Tibial nerve (tissue), 4 donors: ENCODE measurements at places on chromosomes 16 and 17. TPM values are rescaled to one million over a fixed set of nuclear protein-coding genes. Genes with fewer than 3 reads are reported as not detected.
A peak's percentile ranks its signal among the peaks of the same experiment; 100 is the strongest.

DNA sequence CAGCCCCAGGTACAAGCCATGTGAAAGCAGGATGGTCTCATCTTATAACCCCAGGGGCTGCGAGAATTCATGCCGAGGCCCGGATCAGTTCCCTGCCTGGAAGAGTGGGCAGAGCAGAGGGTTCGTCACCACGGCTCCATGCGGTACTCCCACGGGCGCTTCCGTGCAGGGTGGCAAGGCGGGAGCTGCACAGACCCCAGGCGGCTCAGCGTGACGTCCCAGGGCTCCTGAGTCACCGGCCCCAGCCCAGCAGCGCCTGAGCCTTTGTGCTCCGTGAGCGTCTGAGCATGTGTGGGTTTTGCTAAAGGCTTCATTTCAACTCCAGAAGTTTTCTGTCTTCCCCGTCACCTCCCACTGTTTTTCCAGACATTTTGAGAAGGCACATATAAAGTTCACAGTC, 71.2 kb upstream of the CHMP6 start:
- H3K4me1 ChIP-seq: peaks cover 4% of the 10 kb centered on the region
- H3K4me3 ChIP-seq: no peak overlapping the region
- no peaks in the 10 kb centered on the region for H3K36me3 ChIP-seq
- no peak for DNase-seq
- H3K27ac ChIP-seq: peak overlapping the region; percentile 67
- no peaks in the 10 kb centered on the region for H3K27me3 ChIP-seq

DNA sequence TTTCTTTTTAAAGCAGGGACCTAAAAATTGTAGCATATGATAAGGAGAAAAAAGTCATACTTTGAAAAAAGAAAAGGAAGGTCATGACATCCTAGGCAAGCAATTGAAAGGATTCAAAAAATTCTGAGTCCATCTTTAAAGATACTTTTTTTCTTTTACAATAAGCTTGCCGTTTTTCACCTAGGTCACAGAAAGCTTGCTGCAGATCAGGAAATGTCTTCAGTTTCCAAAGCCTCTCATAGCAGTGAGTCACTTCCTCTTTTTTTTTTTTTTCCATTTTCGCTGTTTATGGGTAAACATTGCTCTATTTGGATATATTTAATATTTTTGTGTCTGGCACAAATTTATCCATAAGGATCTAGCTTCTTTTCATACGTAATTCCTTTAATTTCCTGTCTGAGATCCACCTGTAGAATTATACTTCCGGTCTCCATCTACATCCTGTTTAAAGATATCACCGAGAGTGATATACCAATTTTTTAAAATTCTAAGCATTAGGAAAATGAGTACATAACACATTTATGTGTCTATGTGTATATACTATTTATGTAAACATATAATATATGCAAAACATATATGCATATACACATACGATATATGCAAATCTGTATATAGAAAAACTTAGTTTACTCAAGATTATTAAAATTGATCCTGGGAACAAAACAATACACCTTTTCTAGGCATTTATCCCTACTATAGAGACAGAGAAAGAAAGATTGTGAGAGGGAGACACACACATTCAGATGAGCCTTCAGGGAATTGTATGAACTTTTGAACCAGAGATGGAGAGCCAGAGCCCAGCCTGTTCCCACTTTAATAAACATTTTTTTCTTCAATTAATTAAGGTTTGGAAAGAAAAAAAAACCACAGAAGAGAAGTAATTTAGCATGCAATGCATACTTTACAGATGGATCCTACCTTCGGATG, 134.4 kb downstream of the SKAP1 start:
- no peak overlapping the region for H3K4me3 ChIP-seq
- no peak for DNase-seq
- no peak overlapping the region for H3K27ac ChIP-seq
- H3K4me1 ChIP-seq: peaks cover 13% of the 10 kb centered on the region
- H3K27me3 ChIP-seq: peaks cover 32% of the 10 kb centered on the region

GRCh38 chr16:54508351-54508750, 221.8 kb upstream of the IRX3 start:
- no peak overlapping the region for H3K27ac ChIP-seq
- no peak for DNase-seq
- peaks cover 5% of the 10 kb centered on the region for H3K27me3 ChIP-seq
- H3K4me3 ChIP-seq: no peak overlapping the region
- H3K36me3 ChIP-seq: no peaks in the 10 kb centered on the region
- peaks cover 24% of the 10 kb centered on the region for H3K4me1 ChIP-seq

GRCh38 chr17:30117675-30118081, 1.1 kb downstream of the NSRP1 start:
- H3K4me1 ChIP-seq: peaks cover 13% of the 10 kb centered on the region
- no peaks in the 10 kb centered on the region for H3K27me3 ChIP-seq
- DNase-seq: no peak

DNA sequence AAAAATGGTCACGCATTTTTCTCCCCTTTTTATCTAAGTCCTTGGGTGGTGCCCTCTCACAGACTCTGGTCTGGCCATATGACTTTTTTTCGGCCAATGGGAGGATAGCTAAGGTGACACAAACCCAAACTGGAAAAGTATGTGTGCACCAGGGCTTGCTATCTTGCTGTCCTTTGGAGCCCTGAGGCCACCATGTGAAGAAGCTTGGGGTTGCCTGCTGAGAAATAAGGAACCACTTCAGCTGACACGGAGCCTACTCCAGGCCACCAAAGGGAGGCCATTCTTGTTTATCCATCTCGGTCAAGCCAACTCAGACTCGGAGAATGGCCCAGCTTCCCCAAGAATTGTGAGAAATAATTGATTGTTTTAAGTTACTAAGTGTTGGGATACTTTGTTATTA, 111.4 kb upstream of the ZFHX3 start:
- H3K4me3 ChIP-seq: no peak overlapping the region
- no peak for DNase-seq
- H3K36me3 ChIP-seq: no peaks in the 10 kb centered on the region
- H3K27me3 ChIP-seq: no peaks in the 10 kb centered on the region
- no peak overlapping the region for H3K27ac ChIP-seq

- no peaks in the 10 kb centered on the region for H3K4me1 ChIP-seq
- peak; percentile 17 for DNase-seq
- no peaks in the 10 kb centered on the region for H3K27me3 ChIP-seq
- no peak overlapping the region for H3K27ac ChIP-seq
- H3K36me3 ChIP-seq: no peaks in the 10 kb centered on the region
Observed at GRCh38 chr16:12455287-12455798, 348.3 kb downstream of the CPPED1 start.

DNA sequence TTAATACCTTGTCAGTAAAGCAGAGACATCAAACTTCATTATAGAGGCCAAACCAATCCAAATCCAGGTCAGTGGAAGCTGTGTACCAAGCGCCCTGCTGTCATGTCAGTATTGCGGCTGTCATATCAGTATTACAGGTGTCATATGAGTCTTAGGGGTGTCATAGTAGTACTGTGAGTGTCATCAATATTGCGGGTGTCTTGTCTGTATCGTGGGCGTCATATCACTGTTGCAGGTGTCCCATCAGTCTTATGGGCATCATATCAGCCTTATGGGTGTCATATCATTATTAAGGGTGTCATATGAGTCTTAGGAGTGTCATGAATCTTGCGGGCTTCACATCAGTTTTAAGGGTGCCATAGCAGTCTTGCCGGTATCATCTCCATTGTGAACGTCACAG, 6.0 kb upstream of the PRDM7 start:
- no peaks in the 10 kb centered on the region for H3K4me1 ChIP-seq
- H3K27ac ChIP-seq: no peak overlapping the region
- H3K36me3 ChIP-seq: no peaks in the 10 kb centered on the region
- H3K4me3 ChIP-seq: no peak overlapping the region
- no peak for DNase-seq

- DNase-seq: no peak
Observed at GRCh38 chr16:85984231-85984880, 85.4 kb downstream of the IRF8 start.

GRCh38 chr16:82583422-82583821, 43.3 kb upstream of the CDH13 start:
- no peaks in the 10 kb centered on the region for H3K27me3 ChIP-seq
- H3K4me3 ChIP-seq: no peak overlapping the region
- no peaks in the 10 kb centered on the region for H3K36me3 ChIP-seq
- H3K4me1 ChIP-seq: no peaks in the 10 kb centered on the region
- no peak for DNase-seq

DNA sequence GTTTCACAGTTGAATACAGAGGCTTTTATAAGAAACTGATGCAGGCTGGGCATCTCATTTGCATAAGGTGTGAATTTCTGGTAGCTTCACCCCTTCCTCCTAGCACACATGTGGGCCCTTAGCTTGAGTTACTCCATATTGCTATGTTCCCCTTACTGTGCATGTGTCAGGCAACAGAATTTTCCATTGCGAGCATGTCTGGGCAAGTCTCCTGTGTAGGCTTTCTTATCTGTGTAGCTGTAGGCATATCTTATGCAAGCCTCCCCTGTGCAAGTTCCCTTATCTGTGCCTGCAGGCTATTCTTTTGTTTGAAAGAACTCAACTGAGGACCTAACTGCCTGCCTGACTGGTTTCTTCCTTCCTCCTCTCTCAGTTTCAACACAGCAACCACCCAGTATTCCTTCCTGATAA, 597.4 kb upstream of the CDH5 start:
- H3K27ac ChIP-seq: no peak overlapping the region
- H3K36me3 ChIP-seq: no peaks in the 10 kb centered on the region
- DNase-seq: no peak
- no peaks in the 10 kb centered on the region for H3K27me3 ChIP-seq

GRCh38 chr16:79283578-79283977, 317.0 kb downstream of the MAF start:
- no peak for DNase-seq
- H3K36me3 ChIP-seq: no peaks in the 10 kb centered on the region
- H3K4me1 ChIP-seq: peaks cover 14% of the 10 kb centered on the region
- H3K27me3 ChIP-seq: no peaks in the 10 kb centered on the region

- DNase-seq: no peak
- peaks cover 24% of the 10 kb centered on the region for H3K4me1 ChIP-seq
Observed at GRCh38 chr17:8629371-8630226, 926 bp downstream of the MYH10 start.

The MAPK7 gene
- 37.0 TPM for total RNA-seq

DNA sequence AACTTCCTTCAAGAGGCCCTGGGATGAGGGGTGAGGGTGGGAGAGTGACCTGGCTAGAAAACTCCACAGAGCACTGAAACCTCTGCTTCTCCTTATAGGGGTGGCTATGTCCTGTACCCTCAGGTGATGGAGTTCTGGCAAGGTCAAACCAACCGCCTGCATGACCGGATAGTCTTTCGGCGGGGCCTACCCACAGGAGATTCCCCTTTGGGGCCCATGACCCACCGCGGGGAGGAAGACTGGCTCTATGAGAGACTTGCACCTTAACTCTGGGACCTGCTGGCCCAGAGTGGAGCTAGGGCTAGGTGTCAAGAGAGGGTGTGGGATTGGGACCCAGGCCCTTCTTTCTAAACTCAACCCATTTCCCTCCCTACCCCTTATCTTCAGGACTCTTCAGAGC, 5.1 kb downstream of the PNPO start:
- H3K4me3 ChIP-seq: no peak overlapping the region
- H3K27me3 ChIP-seq: no peaks in the 10 kb centered on the region
- H3K4me1 ChIP-seq: peaks cover 16% of the 10 kb centered on the region
- H3K27ac ChIP-seq: no peak overlapping the region

DNA sequence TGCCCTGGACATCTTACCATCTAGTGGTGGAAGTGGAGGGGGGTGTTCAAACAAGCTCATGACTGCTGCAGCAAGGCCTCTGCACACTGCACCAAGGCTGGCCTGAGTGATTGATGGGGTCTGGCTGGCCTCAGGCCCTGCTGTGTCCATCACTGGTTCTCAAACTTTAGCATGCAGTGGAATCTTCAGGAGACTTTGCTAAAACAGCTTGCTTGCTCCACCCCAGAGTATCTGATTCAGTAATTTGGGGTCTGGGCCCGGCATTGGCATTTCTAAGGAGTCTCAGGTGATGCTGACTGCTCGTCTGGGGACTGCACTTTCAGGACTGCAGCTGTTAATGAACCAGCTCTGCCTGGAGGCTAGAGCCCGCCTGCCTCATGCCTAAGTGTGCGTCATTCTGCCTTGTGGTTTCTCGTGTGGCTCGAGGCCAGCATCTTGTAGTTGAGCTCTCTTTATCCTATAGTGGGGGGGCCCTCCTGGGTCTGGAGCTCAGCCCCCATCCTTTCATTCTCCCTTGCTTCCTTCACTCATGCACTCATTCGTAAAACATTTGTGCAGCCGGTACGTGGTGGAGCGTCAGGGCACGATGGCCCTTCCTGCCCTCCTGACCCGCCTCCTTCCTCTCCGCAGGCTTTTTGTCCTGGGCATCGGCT, 4.1 kb downstream of the MGAT5B start:
- H3K36me3 ChIP-seq: no peaks in the 10 kb centered on the region
- peak overlapping the region; percentile 36 for H3K27ac ChIP-seq
- H3K4me1 ChIP-seq: peaks cover 24% of the 10 kb centered on the region
- no peaks in the 10 kb centered on the region for H3K27me3 ChIP-seq
- DNase-seq: no peak
- H3K4me3 ChIP-seq: no peak overlapping the region

The CDC27 gene
- 74.5 TPM for total RNA-seq
